ENCODE measurements at places on chromosomes 5 and 9. TPM values are rescaled to one million over a fixed set of nuclear protein-coding genes. Genes with fewer than 3 reads are reported as not detected.

Gene NUDT12
- 14.1 TPM for total RNA-seq

Gene GAPT
- not detected for total RNA-seq

Gene ORM2
- total RNA-seq = not detected

Gene IL7R
- total RNA-seq = 0.12 TPM

Gene ORM1
- total RNA-seq = not detected

Gene RALGPS1
- 3.2 TPM for total RNA-seq

Gene ZNF462
- 5.2 TPM for total RNA-seq

Gene PSD2
- 0.13 TPM for total RNA-seq

Gene SLC24A2
- 0.06 TPM for total RNA-seq

Gene FRRS1L
- not detected for total RNA-seq

Gene IRX2
- total RNA-seq = 0.62 TPM

Gene RECK
- total RNA-seq = 25.1 TPM

Gene SLC46A2
- not detected for total RNA-seq

Gene LOX
- total RNA-seq = 78.5 TPM

Gene BRD3OS
- 17.6 TPM for total RNA-seq

Gene ARID3C
- total RNA-seq = 0.31 TPM

Gene SLC45A2
- 0.19 TPM for total RNA-seq

All from aortic smooth muscle cell (primary cell).